ENCODE measurements at places on chromosomes 2 and 18. TPM values are rescaled to one million over a fixed set of nuclear protein-coding genes. Genes with fewer than 3 reads are reported as not detected.

SMYD1 gene
- not detected for total RNA-seq

DNA sequence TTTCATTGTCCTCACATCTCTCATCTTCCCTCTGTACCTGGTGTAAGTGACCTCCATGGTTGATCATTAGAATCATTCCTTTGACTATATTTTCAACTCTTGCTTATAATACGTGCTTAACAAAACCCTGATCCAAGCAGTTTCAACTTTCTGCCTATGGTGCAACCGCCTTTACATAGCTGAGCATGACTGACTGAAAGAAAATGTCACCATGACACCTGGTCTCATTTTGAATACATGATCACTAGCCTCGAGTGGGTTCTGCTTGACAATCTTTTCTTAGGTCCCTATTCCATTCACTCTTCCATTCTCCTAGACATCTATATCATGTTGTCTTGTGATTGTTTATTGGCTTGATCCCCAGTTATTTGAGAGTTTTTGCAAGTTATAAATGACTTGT is 78.9 kb upstream of the STAM2 start:
- no peak for DNase-seq

DNA sequence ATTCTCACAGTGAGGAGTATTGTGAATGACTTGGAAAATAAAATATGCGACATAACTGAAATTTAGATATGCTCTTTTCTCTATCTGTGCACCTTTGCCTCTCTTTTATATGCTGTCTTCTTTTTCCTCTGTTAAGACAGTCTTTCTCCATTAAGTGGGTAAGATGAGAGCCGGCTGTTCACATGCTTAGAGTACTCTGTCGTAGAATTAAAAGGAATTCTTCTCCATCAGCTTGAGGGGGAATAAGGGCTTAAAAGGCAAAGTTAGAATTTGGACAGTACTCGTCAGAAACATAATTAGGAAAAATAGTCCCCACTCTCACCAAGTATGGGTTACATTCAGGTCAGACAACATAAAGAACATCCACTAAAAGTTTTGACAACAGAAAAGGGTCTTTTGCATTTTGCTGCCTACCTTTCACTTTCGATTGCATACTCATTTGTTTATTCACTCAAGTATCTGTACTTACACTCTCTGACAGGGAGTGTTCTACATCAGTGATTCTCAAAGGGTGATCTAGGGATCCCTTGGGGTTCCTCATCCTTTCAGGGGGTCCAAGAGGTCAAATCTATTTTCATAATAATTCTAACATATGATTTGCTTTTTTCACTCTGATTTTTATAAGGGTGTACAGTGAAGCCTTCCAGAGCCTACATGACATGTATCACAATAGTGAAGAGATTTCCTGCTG is 48.0 kb downstream of the ARHGAP15 start:
- no peak for DNase-seq

C1QL2 gene
- total RNA-seq = not detected

DNA sequence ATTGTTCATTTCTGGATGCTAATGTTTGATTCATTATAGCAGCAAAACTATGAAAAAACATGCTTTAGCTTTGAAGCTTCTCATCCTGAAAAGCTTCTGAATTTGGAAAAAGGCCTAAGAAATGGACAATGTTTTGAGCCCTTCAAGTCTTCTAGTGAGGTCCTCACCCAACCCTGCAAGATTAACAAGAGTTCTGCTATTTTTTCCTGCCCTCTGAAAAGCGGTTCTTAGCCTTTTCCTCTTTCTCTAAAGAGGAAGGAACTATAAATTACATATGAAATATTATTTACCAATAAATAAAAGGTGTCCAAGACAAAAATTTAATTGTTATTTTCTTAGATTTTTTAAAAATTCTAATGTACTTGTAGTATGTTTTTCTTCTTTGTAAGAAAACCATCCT is 19.9 kb upstream of the CDH19 start:
- no peak for DNase-seq

CPO gene
- total RNA-seq = not detected
